Left colon (tissue), 2 donors: ENCODE measurements at places on chromosomes 11 and 22.
A peak's percentile ranks its signal among the peaks of the same experiment; 100 is the strongest.

GRCh38 chr11:61082062-61082870 is 20.0 kb upstream of the CD5 start:
- DNase-seq, result no peak

DNA sequence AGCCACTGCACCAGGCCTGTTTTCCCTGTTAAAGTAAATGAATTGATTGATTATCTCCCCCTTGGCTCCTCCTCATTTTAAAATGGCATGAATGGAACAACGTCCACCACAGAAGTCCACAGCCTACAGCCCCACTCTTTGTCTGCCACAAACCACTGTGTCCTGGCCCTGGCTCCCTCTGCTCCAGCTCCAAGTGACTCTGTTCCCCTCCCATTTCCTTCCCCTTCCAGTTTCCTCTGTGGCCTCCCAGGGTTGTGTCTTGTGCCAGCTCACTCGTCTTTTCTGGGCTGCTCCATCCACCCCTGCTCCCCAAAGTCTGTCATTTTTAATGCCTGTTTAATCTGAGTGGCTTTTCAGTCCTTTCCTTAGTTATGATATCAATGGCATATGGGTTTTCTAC is 52.4 kb upstream of the CD5 start:
- DNase-seq, result no peak

- no peak for DNase-seq
Observed at GRCh38 chr11:28137832-28138231, 29.6 kb downstream of the METTL15 start.

DNA sequence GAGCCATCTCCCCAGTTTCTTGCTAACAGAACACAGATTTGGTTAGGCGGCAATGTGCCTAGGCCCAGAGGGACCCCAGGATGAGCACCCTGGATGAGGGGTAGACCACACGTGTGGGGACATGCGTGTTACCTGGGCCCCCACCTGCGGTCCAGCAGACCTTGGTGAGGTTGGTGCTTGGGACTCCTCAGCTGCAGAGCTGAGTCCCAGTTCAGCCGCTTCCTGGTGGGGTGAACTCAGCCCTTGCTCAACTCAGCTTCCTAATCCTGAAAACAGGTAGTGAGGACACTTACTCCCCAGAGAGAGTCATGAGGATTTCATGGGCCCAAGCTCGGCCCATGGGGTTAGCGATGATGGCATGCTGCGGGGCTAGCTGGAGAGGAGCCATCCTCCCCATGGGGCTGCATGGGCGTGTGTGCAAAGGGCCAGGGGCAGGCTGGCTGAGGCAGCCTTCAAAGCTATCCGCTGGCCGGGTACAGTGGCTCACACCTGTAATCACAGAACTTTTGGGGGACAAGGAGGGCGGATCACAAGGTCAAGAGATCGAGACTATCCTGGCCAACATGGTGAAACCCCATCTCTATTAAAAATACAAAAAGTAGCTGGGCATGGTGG is 46.9 kb upstream of the SHISAL1 start:
- peak; percentile 2 for DNase-seq

- DNase-seq, result no peak
Observed at GRCh38 chr22:47780281-47780875, 1017.9 kb downstream of the TBC1D22A start.

GRCh38 chr11:96161307-96162089 is 181.5 kb downstream of the MAML2 start:
- no peak for DNase-seq

GRCh38 chr11:72391638-72392423 is 42.5 kb downstream of the CLPB start:
- no peak for DNase-seq

- DNase-seq, result no peak
Observed at GRCh38 chr11:126411971-126412381, 56.5 kb downstream of the ST3GAL4 start.

DNA sequence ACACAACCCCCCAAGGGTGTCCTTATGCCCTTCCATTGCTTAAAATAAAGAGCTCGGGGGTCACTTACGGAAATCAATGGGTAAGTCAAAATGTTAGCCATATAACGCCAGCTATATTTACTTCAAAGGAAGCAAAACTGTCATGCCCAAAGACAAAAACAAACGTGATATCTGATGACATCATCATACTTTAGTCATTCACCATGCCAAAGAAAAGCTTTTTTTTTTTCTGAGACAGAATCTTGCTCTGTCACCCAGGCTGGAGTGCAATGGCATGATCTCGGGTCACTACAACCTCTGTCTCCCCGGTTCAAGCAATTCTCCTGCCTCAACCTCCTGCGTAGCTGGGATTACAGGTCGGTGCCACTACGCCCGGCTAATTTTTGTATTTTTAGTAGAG is 47.7 kb upstream of the SC5D start:
- DNase-seq, result no peak
